Naive thymus-derived CD8-positive, alpha-beta T cell (primary cell): ENCODE measurements at places on chromosomes 3 and 15. TPM values are rescaled to one million over a fixed set of nuclear protein-coding genes. Genes with fewer than 3 reads are reported as not detected.
A peak's percentile ranks its signal among the peaks of the same experiment; 100 is the strongest.

DNA sequence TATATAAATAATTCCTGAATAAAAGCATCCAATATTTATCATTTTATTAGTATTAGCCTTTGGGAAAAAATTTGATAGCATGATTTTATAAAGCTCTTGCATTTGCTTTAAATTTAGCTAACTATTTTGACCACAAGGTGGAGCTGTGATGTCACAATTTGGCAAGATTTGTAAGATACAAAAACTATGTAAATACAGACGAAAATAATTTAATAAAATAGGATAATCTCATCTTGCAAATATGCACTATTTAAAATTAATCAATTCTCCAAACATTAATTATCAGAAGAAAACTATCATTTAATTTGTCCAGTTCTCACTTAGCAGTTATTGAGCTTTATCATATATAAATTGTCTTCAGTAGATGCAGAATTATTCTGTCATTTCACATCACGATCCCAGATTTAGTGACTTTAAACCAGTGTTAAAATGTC is 95.4 kb downstream of the PLOD2 start:
- no peak overlapping the region for H3K4me3 ChIP-seq
- DNase-seq: no peak
- H3K36me3 ChIP-seq: no peaks in the 10 kb centered on the region
- no peaks in the 10 kb centered on the region for H3K27me3 ChIP-seq
- no peak overlapping the region for H3K27ac ChIP-seq
- no peaks in the 10 kb centered on the region for H3K4me1 ChIP-seq

- DNase-seq: no peak
- H3K4me3 ChIP-seq: no peak overlapping the region
- peak overlapping the region; percentile 5 for H3K27ac ChIP-seq
- H3K27me3 ChIP-seq: no peaks in the 10 kb centered on the region
- H3K36me3 ChIP-seq: peaks cover 20% of the 10 kb centered on the region
These were observed 407.7 kb downstream of the FOXP1 start for GRCh38 chr3:71175691-71176365.

DNA sequence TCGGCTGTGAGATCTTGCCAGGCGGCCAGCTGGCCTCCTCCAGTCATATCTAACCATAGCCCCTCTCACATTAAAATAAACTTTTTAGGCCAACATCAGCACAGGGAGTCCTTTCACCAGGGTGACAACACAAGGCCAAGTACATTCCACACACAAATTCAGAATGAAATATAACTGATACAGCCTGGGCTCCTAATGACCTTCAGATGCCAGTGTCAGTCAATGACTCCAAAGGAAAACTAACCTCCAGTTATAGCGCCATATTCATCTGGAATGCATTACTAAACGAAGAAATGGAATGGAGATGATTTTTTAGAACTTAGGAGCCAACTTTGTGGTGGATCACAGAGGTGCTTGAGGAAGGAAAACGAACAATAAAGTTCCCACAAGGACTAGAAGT is 205.4 kb downstream of the GREM1 start:
- no peak overlapping the region for H3K4me3 ChIP-seq
- no peaks in the 10 kb centered on the region for H3K36me3 ChIP-seq
- H3K4me1 ChIP-seq: no peaks in the 10 kb centered on the region
- H3K27me3 ChIP-seq: no peaks in the 10 kb centered on the region

DNA sequence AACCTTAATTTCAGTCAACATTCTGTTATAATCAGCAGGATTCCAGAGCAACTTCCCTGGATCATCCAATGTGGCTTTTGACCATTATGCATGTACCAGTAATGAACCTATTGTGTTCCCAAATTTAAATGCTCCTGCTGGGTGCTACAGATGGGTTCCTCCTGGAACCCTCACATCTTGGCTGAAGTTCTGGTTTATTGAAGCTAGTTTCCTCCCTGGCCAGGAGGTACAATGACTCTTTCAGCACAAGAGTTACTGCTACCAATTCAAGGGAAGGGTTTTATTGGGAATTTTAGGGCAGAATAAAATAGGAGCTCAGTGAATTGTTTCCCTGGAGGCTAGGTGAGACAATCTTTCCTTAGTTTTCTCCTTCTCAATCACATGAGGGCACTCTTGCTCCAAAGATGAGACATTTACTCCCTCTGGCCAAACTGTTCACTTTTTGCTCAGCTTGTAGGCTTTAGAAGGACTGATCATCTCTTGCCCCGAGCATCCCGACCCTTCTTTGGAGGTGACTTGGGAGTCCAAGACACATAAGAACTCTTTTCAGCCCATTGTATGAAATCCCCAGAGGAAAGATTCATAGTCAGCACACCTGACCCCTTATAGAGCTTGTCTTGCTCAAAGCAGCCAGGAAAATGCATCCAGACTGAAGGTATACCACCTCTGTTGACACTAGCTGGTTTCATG is 8.8 kb upstream of the NPHP3 start:
- no peaks in the 10 kb centered on the region for H3K36me3 ChIP-seq
- DNase-seq: no peak
- no peaks in the 10 kb centered on the region for H3K4me1 ChIP-seq
- H3K27ac ChIP-seq: no peak overlapping the region

GRCh38 chr15:93019090-93019489 is 69.9 kb downstream of the RGMA start:
- no peak for DNase-seq
- no peaks in the 10 kb centered on the region for H3K27me3 ChIP-seq
- peaks cover 97% of the 10 kb centered on the region for H3K36me3 ChIP-seq

GRCh38 chr3:14415501-14415900 is 13.1 kb downstream of the SLC6A6 start:
- no peak overlapping the region for H3K4me3 ChIP-seq
- H3K27ac ChIP-seq: no peak overlapping the region
- peaks cover 8% of the 10 kb centered on the region for H3K4me1 ChIP-seq
- H3K27me3 ChIP-seq: no peaks in the 10 kb centered on the region
- no peak for DNase-seq

- H3K4me1 ChIP-seq: peaks cover 53% of the 10 kb centered on the region
- no peaks in the 10 kb centered on the region for H3K27me3 ChIP-seq
- no peak overlapping the region for H3K27ac ChIP-seq
These were observed 16.5 kb downstream of the GMPS start for GRCh38 chr3:155886915-155887314.

GRCh38 chr3:86969500-86970189 is 21.3 kb downstream of the VGLL3 start:
- H3K4me1 ChIP-seq: no peaks in the 10 kb centered on the region
- H3K36me3 ChIP-seq: no peaks in the 10 kb centered on the region
- H3K4me3 ChIP-seq: no peak overlapping the region
- H3K27ac ChIP-seq: no peak overlapping the region
- DNase-seq: no peak

- DNase-seq: no peak
- H3K36me3 ChIP-seq: no peaks in the 10 kb centered on the region
- no peak overlapping the region for H3K4me3 ChIP-seq
- no peak overlapping the region for H3K27ac ChIP-seq
- H3K27me3 ChIP-seq: peaks cover 22% of the 10 kb centered on the region
These were observed 43.7 kb downstream of the RASGRF1 start for GRCh38 chr15:79046691-79047404.

DNA sequence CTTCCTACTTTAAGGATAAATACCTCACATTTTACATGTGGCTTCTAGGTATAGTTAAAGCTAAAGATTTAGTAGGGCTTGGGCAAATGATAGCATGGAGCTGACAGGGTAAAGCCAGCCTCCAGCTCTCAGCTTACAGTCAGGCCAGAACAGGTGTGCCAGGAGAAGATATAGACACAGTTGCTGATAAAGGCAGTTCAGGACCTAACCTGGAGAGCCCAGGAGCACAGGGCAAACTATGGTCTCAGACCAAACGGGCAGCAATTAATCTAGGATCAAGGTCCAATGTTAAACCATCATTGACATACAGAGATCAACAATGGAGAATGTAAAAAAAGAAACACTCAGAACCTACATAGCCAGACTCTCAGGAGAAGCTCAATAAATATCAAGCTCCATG is 4.0 kb downstream of the WDR49 start:
- peaks cover 2% of the 10 kb centered on the region for H3K36me3 ChIP-seq
- no peak for DNase-seq
- H3K27ac ChIP-seq: no peak overlapping the region
- H3K27me3 ChIP-seq: no peaks in the 10 kb centered on the region

GRCh38 chr3:135453326-135453725 is 512.2 kb upstream of the PPP2R3A start:
- H3K4me1 ChIP-seq: no peaks in the 10 kb centered on the region
- H3K4me3 ChIP-seq: no peak overlapping the region
- DNase-seq: no peak
- H3K27me3 ChIP-seq: peaks cover 6% of the 10 kb centered on the region
- no peak overlapping the region for H3K27ac ChIP-seq
- no peaks in the 10 kb centered on the region for H3K36me3 ChIP-seq

Gene RPS17
- total RNA-seq: 2,010 TPM

Gene IRAK2
- 4.4 TPM for total RNA-seq

Gene SEMA3G
- total RNA-seq: not detected

Gene IL17RB
- total RNA-seq: not detected

Gene CP
- not detected for total RNA-seq

Gene FBXL2
- total RNA-seq: not detected

Gene ALDH1L1
- not detected for total RNA-seq
